Mesothelial cell of epicardium (in vitro differentiated cells): ENCODE measurements at places on chromosomes 13 and 19. TPM values are rescaled to one million over a fixed set of nuclear protein-coding genes. Genes with fewer than 3 reads are reported as not detected.

Gene HIPK4
- total RNA-seq, result 0.20 to 0.32 TPM (median 0.31 TPM) in 3 replicates

DNA sequence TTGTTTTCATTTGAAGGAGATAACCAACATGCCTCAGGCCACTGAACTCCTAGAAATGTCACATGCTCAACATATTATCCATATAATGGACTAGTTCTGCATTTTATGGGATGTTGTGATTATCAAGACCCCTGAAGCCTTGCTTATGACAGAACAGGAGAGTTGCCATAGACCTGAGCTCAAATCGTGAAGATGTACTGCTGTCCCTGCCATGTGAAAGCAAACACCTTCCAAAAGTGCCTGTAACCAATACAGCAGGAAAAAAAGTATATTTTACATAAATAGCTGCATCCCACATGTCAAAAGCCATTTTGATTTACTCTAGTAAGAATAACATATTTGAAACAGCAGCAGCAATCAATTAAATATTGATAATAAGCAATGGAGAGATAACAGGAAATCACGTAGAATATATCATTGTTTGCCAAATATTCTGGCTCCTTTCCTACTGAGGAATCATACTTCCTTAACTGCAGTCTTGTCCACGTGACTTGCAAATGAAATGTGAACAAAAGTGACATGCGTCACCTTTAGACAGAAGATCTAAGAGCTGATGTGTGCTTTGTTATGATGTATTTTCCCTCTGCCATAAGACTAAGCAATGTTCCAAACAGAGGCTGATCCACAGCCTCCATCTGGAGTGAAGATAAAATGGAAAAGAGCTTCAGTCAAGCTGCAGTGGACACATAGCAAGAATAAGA is 33.5 kb downstream of the SLC25A30 start:
- H3K27me3 ChIP-seq, result no peaks in the 10 kb centered on the region
- H3K27ac ChIP-seq, result no peak overlapping the region
- no peak for DNase-seq
- no peak overlapping the region for H3K4me3 ChIP-seq
- H3K36me3 ChIP-seq, result peaks cover 23% of the 10 kb centered on the region

- H3K4me3 ChIP-seq, result no peak overlapping the region
- peaks cover 23% of the 10 kb centered on the region for H3K4me1 ChIP-seq
- no peaks in the 10 kb centered on the region for H3K36me3 ChIP-seq
- DNase-seq, result no peak
Observed at GRCh38 chr13:54175466-54175865, 1146.9 kb downstream of the OLFM4 start.

- H3K27me3 ChIP-seq, result no peaks in the 10 kb centered on the region
- peak overlapping the region; percentile 81 for H3K27ac ChIP-seq
- peaks cover 9% of the 10 kb centered on the region for H3K36me3 ChIP-seq
- DNase-seq, result no peak
- H3K4me1 ChIP-seq, result peaks cover 38% of the 10 kb centered on the region
Observed at GRCh38 chr13:41700790-41701310, 243.5 kb downstream of the RGCC start.

GRCh38 chr19:3975144-3975543 is 4.2 kb upstream of the DAPK3 start:
- peaks cover 17% of the 10 kb centered on the region for H3K36me3 ChIP-seq
- no peak overlapping the region for H3K4me3 ChIP-seq
- no peaks in the 10 kb centered on the region for H3K27me3 ChIP-seq
- H3K27ac ChIP-seq, result no peak overlapping the region

Gene CDC34
- 98.1 to 106 TPM (median 99.5 TPM) in 3 replicates for total RNA-seq

Gene CALR3
- not detected in 3 replicates for total RNA-seq
